Activated T-helper 2 cell treated with anti-CD3 and anti-CD28 coated beads, Interferon-gamma antibody, Interleukin-2, Interleukin-4, amounts not matched to agents 10 μg/mL and 5 μg/mL and 100 μg/mL, durations not matched to agents 14 hours and 24 hours and 36 hours (primary cell): ENCODE measurements at places on chromosomes 3 and 15. TPM values are rescaled to one million over a fixed set of nuclear protein-coding genes. Genes with fewer than 3 reads are reported as not detected.

The POC1A gene
- 20.4 and 22.2 TPM in 2 replicates for total RNA-seq

The FANCI gene
- 176 and 184 TPM in 2 replicates for total RNA-seq

The NEO1 gene
- 9.8 and 12.5 TPM in 2 replicates for total RNA-seq

The SAXO2 gene
- total RNA-seq: 0.51 TPM in 1 of 2 replicates, not detected in the other

The LIPH gene
- not detected in 2 replicates for total RNA-seq

The SLC51B gene
- total RNA-seq: not detected in 2 replicates

The LOXL1 gene
- 0.84 and 0.99 TPM in 2 replicates for total RNA-seq
